ENCODE measurements at places on chromosomes 7 and 10.

- no peak for DNase-seq
Observed at GRCh38 chr10:112313911-112314310, 30.7 kb downstream of the TECTB start.

DNA sequence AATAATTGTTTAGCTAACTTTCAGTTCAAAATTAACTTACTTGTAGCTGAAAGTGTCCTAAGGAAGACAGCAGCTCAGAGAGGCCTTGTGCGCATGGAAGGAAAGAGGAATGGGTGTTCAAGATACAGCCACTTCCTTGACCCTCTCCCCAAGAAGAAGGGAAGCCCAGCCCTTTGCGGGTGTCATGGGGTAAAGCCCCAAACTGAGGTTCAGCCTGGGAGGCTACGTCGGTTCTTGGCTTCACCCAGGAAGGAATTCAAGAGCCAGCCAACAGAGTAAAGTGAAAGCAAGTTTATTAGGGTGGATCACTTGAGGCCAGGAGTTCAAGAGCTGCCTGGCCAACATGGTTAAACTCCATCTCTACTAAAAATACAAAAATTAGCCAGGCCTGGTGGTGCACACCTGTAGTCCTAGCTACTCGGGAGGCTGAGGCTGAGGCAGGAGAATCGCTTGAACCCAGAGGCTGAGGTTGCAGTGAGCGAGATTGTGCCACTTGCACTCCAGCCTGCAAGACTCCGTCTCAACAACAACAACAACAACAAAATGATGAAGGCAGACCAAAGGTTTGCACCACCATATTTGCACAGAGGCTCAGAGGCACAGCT lies 15.9 kb downstream of the GPRIN2 start:
- DNase-seq, result no peak

GRCh38 chr7:89728481-89728880 lies 425.8 kb upstream of the STEAP1 start:
- no peak for DNase-seq

GRCh38 chr10:85492684-85493083 lies 873.9 kb downstream of the GRID1 start:
- DNase-seq, result no peak

- DNase-seq, result no peak
Observed at GRCh38 chr7:123552641-123553040, 5.0 kb downstream of the NDUFA5 start.

- no peak for DNase-seq
Observed at GRCh38 chr10:100007231-100008141, 2.3 kb downstream of the DNMBP start.

GRCh38 chr10:86360657-86361056 lies 5.9 kb downstream of the GRID1 start:
- no peak for DNase-seq

DNA sequence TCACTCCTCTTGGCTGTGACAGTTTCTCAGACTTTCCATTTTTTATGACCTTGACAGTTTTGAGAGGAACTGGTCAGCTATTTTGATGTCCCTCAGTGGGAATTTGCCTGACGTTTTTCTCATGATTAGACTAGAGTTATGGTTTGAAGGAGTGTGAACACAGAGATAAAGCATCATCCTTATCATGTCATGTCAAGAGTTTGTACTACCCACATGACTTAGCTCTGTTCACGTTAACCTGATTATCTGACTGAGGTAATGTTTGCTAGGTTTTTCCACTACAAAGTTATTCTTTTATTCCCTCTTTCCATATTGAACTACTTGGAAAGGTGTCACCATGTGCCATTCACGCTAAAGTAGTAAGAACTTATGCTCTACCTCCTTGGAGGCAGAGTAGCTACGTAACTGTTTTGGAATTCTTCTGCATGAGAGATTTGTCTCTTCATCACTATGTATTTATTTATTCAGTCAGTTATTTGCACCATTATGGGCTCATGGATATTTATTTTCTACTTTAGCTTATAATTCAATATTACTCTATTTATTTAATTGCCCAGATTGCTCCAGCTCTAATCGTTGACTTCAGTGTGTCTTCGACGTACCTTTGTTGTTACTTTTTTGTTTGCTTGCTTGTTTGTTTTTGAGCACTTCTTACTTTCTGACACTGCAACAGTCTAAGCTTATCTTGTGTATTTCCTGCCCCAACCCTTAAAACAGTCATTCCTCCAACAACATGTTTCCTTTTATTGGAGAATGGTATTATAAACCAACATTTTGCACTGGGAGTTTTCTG lies 50.4 kb downstream of the CPED1 start:
- no peak for DNase-seq

GRCh38 chr7:139536152-139536551 lies 12.7 kb downstream of the CLEC2L start:
- DNase-seq, result no peak

DNA sequence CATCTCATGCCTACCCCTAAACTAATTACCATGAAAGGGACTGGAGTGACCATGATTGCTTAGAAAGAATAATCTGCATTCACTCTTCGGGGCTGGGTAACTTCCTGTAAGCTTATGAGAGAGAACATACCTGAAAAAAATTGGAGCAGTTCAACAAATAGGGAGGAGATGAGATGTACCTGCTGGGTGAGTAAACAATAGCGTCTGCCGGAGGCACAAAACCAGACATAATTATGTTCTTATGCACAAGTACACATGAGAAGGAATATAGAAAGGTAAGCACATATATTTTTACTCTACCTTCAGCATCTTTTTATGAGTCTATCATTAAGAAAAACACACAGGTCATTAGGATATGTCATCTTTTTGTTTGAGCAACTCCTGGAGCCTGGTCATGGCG lies 224.6 kb upstream of the FERD3L start:
- no peak for DNase-seq

- DNase-seq, result no peak
Observed at GRCh38 chr7:77497079-77497478, 40.0 kb upstream of the PTPN12 start.

DNA sequence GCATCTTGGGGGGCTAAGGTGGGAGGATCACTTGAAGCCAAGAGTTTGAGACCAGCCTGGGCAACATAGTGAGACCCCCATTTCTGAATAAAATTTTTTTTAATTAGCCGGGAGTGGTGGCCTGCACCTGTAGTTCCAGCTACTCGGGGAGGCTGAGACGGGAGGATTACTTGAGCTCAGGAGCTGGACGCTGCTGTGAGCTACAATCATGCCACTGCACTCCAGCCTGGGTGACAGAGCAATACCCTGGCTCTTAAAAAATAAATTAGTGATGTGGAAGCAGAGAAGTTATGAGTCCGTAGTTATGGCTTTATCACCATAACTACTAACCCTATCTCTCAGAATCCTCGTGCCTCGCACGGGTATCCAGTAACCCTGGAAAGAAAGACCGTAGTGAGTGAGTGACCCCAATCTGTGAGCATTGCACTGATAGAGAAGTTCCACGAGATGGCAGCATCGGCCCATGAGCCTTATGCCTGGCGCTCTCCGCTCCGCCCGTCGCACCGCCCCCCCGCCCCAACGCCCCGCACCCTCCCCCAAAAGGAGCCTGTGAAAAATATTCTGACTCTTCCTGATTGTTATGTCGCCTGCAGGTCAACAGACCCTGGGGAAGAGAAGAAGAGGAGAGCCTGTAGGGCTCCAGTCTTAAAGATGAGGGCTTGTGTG lies 4.9 kb upstream of the SLC29A3 start:
- DNase-seq, result peak; percentile 84

GRCh38 chr7:20651960-20652544 lies 36.6 kb downstream of the ABCB5 start:
- DNase-seq, result no peak

GRCh38 chr10:106971411-106971831 lies 193.1 kb downstream of the SORCS1 start:
- DNase-seq, result no peak

- no peak for DNase-seq
Observed at GRCh38 chr7:155802906-155803417, 9.3 kb downstream of the SHH start.

- peak; percentile 91 for DNase-seq
Observed at GRCh38 chr10:128011059-128011979, 104.4 kb downstream of the PTPRE start.

GRCh38 chr7:143974459-143974858 lies 19.8 kb downstream of the OR2F1 start:
- DNase-seq, result no peak

DNA sequence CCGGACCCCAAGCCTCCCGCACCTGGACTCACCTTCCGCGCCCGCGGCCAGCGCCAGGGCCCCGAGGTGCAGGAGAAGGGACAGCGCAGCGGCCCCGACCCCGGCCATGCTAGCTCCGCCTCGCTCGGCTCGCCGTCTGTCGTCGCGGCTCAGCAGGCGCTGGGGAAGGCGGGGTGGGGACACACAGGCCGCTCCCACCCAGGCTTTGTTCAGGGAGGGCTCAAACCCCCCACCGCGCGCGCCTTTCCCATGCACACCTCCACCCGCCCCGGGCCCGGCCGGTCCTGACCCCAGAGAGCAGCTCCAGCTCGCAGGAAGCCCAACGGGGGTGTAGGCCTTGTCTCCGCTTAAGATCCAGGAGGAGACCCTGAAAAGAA lies at the start of gene KCP:
TSS of gene KCP (minus strand) at position 141 of the 377 bp plus-strand sequence. CDS start at position 108, 33 bp downstream.
- DNase-seq, result no peak
